KBM-7 (cell line): ENCODE measurements at places on chromosomes 3 and 15.
A peak's percentile ranks its signal among the peaks of the same experiment; 100 is the strongest.

- DNase-seq: no peak
Measured at GRCh38 chr3:22536541-22536940, 666.6 kb upstream of the UBE2E2 start.

DNA sequence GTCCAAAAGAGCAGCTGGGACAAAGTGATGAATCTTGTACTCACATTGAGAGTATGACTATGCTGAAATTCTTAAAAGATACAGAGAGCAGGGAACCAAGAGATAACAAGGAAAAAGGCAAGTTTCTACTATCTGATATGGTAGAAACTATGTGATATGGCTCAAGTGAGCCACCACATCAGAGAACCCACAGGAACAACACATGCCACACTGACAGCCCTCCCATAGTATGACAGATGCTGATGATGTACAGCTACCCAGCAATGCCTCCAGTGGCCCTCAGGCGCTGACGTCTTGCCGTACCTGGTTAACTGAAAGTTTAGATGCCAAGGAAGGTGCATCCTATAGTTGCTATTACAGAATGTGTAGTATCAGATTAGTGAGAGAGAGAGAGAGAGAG is 42.4 kb downstream of the CHAC1 start:
- DNase-seq: no peak

DNA sequence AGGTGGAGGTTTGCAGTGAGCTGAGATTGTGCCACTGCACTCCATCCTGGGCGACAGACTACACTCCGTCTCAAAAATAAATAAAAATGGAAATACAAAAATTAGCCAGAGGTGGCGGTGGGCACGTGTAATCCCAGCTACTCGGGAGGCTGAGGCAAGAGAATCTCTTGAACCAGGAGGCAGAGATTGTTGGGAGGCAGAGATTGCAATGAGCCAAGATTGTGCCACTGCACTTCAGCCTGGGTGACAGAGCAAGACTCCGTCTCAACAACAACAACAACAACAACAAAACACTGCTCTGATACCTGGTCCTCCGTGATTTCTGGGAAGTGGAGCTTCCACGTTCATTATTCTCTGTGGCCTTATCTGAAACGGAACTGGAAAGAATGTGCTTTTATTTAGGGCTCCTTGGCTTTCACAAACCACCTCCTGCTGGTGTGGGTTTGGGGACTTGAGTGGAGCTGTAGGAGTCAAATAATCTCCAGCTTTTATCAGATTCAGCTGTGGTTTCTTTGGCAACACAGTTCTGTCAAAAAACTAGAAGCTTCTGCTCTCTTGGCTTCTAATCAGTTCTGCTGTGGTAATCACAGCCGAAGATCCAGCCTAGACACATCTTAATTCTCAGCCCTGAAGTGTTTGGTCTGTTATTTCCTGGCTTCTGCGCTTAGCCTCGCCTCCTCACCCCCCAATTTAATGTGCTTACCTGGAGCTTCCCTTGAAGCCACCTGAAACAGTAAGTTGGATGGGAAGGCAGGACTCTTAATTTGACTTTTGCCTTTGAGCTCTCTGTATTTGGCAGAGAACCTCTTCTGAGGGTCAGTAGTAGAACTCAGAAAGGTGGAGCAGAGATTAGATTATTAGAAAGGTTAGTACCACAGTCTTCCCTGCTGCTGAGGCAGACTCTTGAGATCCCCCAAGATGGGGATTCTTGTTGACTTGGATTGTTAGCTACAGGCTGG is 21.4 kb downstream of the IRAK2 start:
- DNase-seq: peak; percentile 67

GRCh38 chr3:135930255-135930654 is 35.3 kb upstream of the PPP2R3A start:
- no peak for DNase-seq

DNA sequence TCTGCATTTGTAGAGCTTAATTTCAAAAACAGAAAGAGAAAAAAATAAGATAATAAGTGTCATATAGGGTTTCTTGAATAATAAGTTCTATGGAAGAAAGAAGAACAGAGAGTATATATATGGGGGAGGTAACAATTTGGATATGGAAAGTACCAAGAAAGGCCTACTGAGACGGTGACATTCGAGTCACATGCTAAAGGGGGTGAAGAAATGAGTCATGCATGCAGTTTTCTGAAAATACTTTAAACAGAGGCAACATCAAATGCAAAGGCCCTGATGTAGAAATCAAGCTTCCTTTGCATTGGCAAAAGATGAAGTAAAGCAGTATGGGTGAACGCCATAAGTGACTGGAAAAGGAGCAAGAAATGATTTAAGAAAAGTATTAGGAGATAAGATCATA is 371.6 kb upstream of the ZNF385D start:
- DNase-seq: no peak
